ENCODE measurements at places on chromosomes 2 and 18.

GRCh38 chr2:16359961-16360360, 305.7 kb downstream of the CYRIA start:
- DNase-seq = no peak

GRCh38 chr18:42838546-42839145, 276.8 kb downstream of the RIT2 start:
- DNase-seq = no peak

DNA sequence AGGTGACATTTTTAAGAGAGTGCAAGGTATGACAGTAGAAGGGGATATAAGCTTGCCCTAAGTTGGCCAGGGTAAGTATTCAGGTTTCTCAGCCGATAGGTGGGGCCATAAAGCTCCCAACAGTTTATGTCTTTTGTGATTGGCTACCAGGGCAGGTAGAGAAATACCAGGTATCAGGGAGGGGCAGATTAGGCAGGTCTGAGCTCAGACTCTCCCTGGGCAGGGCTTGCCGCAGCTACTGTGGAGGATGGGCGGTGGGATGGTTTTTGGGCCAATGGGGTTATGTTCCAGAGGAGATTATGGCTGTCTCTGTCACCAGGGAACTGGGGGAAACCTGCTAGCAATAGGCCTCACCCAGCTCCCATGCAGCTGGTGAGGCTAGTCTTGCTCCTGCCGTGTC, 211.6 kb downstream of the PTH2R start:
- no peak for DNase-seq

GRCh38 chr2:63789338-63790020, 52.2 kb upstream of the UGP2 start:
- DNase-seq = no peak

DNA sequence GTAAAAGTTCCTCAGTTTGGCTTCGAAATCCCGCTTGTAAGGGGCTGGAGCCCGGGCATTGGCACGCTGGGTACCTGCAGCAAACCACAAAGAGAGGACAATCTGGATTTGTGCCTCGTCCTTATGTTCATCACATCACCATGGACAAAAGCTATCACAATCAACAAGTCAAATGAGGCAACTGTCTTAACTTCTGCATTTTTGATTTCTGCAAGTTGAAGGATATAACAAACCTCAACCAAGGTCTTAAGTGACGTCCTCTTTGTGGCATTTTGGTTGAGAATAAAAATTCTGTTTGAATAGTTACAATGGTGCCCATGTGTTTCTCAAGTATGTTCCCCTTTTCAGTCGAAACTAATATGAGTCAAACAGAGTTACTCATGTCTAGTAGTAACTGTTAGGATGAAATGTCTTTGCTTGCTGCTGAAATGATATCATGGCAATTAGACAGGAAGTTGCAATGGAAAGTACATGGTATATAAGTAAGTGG, 70.8 kb upstream of the STK17B start:
- DNase-seq = no peak

DNA sequence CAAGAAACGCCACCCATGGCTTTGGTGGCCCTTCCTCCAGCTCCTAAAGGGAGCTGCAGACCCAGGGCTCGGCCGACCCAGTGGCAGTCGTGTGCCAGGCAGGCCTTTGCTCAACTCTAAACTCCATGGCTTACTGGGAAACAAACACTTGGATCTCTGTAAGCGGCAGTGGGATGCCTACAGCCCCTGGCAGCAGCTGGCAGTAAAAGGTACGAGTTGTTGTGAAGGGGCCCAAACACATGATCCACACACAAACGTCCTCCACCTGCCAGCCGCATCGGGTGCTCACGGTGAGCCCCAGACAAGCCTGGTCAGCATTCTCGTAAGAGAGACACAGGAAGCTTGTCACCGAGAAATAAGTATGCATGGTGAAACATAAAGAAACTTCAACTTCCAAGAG, 214.9 kb downstream of the MGAT5 start:
- DNase-seq = no peak

GRCh38 chr2:126244937-126245336, 411.0 kb upstream of the GYPC start:
- DNase-seq = no peak

DNA sequence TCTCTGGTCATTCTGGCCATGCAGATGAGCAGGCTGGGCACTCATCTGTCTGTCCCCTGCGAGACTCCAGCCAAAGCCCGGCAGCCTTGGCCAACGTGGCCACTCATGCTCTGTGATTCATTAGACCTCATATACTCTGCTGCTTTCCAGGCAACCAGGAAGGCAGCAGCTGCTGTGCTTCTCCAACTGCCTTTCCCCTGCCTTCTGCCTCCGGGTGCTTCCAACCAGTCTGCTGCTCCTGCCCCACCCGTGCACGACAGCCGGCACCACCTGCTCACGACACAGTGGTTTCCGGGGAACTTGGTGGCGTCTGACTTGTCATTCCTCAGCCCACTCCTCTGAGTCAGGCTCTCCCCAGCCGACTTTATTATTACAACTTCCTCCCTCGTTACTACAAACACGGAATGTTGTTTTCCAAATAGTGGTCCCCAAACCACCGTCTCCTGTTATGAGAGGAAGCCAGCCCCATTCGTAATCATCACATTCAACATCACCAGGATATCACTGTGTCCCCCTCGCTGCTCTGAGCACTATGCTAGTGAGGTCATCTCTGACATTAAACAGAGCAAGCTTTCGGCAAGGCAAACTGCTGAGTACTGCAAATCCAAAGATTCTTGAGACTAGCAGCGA, 392.4 kb downstream of the ALK start:
- DNase-seq = no peak

- peak; percentile 71 for DNase-seq
These were observed 42.0 kb downstream of the MCFD2 start for GRCh38 chr2:46873604-46874068.

DNA sequence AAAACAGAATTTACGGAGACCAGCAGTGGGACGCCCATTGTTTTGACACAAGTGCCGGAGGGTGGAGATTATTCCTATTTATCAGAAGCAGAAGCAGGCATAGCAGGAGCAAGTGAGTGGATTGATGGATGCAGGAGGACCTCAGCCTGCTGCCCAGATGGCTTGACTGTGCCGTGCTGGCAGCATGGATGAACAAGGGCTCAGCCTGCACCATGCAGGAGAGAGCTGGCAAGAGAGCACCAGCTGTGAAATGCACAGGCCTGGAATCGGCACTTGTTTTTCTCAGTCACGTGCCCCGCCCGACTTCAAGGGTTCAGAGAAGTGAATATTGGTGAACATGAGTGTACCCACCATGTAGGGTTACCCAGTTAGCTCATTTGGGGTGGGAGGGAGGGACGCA, 4.0 kb downstream of the IL1R2 start:
- DNase-seq = no peak

GRCh38 chr2:128714851-128715312, 396.2 kb upstream of the HS6ST1 start:
- no peak for DNase-seq

DNA sequence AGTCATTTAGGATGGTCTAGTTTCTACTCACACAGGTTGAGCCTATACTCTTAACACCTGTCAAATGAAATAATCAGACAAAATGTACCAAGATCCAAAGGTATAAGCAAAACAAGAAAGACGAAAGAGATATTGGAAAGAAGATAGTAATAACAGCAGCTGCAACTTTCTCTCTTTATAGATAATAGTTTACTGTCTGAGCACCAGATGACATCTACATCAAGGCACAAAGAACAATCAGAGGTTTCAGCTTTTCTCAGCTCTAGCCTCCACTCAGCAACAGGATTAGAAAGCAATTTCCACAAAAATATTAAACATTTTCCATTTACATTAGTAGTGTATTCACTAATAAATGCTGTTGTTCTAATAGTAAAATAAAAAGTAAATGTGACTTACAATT, 66.3 kb downstream of the RTTN start:
- no peak for DNase-seq

GRCh38 chr2:43945439-43945838, 50.4 kb downstream of the LRPPRC start:
- no peak for DNase-seq

DNA sequence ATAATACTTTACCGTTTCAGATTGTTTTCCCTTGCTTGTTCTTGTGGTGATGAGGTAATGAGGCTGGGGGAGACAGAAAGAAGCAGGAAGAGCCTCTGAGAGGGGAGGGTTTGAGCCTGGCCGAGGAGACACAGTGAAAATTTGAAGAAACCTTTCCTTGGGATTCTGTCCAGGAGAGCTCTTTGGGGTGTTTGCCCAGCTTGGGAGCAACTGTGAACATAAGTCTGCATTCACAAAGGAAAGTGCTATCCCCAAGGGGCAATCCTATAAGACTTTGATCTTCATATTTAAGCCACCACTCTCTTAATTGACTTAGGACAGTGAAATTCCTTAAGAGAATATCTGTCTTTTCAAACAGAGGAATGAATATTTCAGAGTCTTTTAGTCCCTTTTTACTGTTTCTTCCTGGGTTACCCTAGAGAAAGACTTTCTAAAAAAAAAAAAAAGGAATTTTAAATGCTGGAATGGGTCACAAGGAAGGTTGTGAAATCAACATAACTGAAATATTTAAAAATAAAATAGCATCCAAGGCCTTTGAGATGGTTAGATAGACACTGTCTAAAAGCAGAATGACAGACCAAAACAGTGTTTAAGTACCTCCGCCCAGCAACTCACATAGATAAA, 52.5 kb upstream of the STAM2 start:
- DNase-seq = no peak

DNA sequence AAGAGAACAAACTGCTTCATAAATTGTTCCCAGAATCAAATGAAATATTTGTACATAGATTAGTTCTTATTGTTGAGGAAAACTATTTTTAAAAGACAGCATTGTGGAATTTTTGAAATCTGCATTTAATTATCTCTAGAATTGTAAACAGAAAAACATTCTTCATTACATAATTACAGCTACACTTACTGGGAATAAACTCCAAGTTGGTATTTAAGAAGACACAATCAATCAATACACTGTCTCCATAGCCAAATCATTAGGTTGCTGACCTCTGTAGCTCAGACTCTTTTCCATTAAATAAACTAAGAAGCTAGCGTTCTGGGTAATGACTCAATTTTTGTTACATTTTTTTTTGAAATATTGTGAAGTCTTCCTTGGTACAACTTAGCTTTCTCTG, 70.2 kb upstream of the PIEZO2 start:
- DNase-seq = no peak

GRCh38 chr18:73679941-73680712, 467.5 kb downstream of the FBXO15 start:
- DNase-seq = no peak

DNA sequence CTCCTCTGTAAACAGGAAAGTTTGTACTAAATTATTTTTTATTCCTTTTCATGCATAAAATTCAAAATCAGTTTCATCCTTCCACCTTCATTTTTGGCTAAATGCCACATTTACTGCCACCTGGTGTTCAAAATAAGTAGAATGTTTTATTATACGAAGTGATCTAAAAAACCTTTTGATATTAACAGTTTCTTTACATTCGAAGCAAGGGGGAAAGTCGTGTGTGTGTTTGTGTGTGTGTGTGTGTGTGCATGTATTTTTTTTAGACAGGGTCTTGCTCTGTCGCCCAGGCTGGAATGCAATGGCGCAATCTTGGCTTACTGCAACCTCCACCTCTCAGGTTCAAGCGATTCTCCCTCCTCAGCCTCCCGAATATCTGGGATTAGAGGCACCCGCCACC, 9.0 kb upstream of the SCN9A start:
- DNase-seq = no peak

GRCh38 chr18:26057344-26057773, 33.1 kb downstream of the SS18 start:
- DNase-seq = no peak

DNA sequence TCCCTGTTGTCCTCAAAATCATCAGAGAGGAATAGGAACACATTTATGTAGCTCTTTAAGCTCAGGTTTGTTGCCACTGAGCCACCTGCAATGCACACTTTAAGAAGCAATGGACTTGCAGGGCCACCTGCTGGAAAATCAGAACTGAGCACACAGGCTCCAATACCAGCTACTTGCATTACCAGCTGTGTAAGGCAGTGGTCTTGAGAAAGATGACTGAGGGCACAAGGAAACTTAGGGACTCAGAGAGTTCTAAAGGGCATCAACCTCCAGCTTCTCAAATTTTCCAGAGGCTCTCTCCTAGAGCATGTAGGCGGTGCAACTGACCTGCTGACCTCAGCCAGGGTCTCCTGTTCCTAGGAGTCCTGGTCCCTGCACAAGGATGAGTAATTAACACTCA, 2.5 kb upstream of the CNDP2 start:
- DNase-seq = no peak

DNA sequence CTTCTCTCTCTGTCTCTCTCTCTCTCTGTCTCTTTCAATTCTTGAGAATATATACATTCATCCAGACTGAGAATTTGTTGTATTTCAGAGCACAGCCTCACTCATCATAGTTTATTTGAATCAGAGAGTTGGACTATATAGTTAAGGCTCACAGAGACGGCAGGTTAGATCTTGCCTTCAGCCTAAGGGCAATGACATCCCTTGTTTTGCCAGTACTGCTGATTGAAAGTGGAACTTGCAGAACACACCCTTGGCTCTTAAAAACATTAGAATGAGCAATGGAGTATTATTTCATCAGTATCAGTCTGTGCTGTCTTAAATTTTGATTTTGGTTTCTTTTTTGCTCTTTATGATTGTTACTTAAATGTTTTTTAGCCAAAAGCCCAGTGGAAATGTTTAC, 62.0 kb upstream of the DSG1 start:
- DNase-seq = no peak

Measured in breast epithelium (tissue), 4 donors.